ENCODE measurements at places on chromosomes 13 and 19.

DNA sequence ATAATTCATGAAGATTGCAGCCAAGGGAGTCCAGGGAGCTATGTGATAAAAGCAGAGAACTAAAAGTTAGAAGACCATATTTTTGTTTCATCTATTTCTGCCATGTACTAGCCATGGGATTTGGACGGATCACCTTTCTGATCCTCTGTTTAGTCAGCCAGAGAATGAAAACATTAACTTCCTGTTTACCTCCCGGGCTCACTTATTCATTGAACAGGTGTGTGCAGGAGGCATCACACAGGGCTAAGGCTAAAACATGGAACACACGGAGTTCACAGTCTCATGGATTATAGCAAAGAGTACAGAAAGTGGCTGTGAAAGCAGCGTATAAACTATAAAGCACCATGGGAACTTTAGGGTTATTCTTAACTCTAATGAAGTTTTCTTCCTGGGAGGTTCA lies 96.8 kb downstream of the GPR12 start:
- DNase-seq = peak; percentile 27

DNA sequence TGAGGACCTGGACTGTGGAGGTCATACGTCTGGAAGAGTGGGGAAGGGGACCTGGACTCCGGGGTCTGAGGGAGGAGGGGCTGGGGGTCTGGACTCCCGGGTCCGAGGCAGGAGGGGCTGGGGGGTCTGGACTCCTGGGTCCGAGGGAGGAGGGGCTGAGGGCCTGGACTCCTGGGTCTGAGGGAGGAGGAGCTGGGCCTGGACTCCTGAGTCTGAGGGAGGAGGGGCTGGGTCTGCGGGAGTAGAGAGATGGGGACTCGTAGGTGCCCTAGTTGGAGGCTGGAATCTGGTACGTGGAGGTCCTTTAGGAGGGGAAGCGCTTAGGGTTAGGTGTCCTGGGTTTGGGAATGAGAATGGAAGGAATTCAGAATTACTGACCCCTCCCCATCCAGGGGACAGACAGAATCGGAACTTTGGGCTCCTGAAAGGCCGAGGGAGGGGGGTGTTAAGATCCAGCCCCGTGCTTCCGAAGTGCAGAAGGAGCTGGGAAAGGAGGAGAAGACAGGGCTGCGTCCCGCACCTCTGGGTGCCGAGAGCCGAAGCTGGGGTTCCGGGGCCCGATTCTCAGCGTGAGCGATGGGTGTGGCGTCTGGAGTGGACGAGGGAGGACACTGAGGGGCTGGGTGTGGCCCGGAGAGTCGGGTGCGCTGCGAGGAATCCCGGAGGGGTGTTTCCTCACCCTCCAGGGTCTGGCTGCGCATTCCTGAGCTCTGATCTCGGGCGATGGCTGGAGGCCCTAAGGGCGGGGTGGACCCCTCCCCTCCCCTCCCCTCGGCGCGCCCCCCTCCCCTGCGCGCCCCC lies 608 bp downstream of the MYADM start:
- DNase-seq = no peak

- no peak for DNase-seq
Measured at GRCh38 chr19:3007975-3008374, 21.1 kb downstream of the TLE2 start.

GRCh38 chr13:76948149-76948548 lies at the start of gene ACOD1:
Gene ACOD1 (plus strand): TSS chr13:76948511. CDS start chr13:76948559, 48 bp downstream.
- no peak for DNase-seq

DNA sequence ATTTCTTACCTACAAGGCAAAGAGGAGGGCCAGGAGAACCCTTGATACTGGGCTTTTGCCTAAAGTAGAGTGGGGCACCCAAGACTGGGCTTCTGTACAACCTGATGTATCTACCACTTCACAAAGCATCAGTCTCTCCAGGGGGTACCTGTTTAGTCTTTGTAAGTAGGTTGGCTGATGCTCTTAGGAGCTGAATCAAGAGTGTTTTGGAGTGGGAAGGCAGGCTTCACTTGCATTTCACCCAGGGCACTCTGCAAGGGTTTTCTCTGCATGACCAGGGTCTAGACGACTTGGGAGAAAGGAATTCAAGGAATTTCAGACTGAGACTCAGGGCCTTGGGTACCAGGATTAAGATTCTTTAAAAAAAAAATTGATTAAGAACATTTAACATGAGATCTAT lies 361.5 kb downstream of the RFC3 start:
- DNase-seq = no peak

Measured in NCI-H774 (cell line).